ENCODE measurements at places on chromosomes 7 and 10.

- peaks cover 3% of the 10 kb centered on the region for H3K36me3 ChIP-seq
- peaks cover 10% of the 10 kb centered on the region for H3K4me1 ChIP-seq
- no peaks in the 10 kb centered on the region for H3K27me3 ChIP-seq
- H3K4me3 ChIP-seq: no peak overlapping the region
- DNase-seq: no peak
Measured at GRCh38 chr10:71795248-71795647, 21.9 kb upstream of the VSIR start.

DNA sequence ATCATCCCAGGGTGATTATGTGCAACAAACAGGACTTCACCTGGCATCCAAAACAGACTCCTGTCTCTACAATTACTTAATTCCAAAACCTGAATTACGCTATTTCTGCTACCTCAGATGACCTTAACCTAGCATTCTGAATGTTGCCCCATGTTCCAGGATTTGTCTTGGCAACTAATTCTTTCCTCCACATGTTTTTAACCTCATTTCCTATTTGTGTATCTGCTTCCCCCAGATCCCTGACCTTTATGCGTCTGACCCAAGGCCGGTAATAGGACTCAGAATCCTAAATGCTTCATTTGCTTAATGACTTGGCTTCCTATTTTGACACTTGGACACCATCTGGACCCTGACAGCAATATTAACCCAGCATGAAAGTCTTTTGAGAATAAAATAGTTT is 8.7 kb upstream of the ING3 start:
- H3K36me3 ChIP-seq: peaks cover 3% of the 10 kb centered on the region
- peaks cover 3% of the 10 kb centered on the region for H3K4me1 ChIP-seq
- H3K27ac ChIP-seq: no peak overlapping the region
- H3K4me3 ChIP-seq: no peak overlapping the region
- H3K27me3 ChIP-seq: peaks cover 14% of the 10 kb centered on the region

- no peak overlapping the region for H3K4me3 ChIP-seq
- H3K27ac ChIP-seq: no peak overlapping the region
- H3K27me3 ChIP-seq: peaks cover 13% of the 10 kb centered on the region
- DNase-seq: no peak
- no peaks in the 10 kb centered on the region for H3K4me1 ChIP-seq
- H3K36me3 ChIP-seq: no peaks in the 10 kb centered on the region
Measured at GRCh38 chr7:69564454-69565417, 33.5 kb upstream of the AUTS2 start.

- H3K36me3 ChIP-seq: no peaks in the 10 kb centered on the region
- H3K27me3 ChIP-seq: peaks cover 21% of the 10 kb centered on the region
- peak overlapping the region; percentile 81 for H3K4me3 ChIP-seq
- no peak for DNase-seq
- no peak overlapping the region for H3K27ac ChIP-seq
Measured at GRCh38 chr7:517774-518629, 1.6 kb downstream of the PDGFA start.

GRCh38 chr10:25896421-25896820 is 37.6 kb upstream of the MYO3A start:
- no peaks in the 10 kb centered on the region for H3K36me3 ChIP-seq
- H3K4me3 ChIP-seq: no peak overlapping the region
- H3K27me3 ChIP-seq: peaks cover 28% of the 10 kb centered on the region
- DNase-seq: no peak
- no peak overlapping the region for H3K27ac ChIP-seq

GRCh38 chr10:45514291-45515270 is 140.6 kb downstream of the ALOX5 start:
- peak overlapping the region; percentile 21 for H3K27ac ChIP-seq
- no peak overlapping the region for H3K4me3 ChIP-seq
- H3K36me3 ChIP-seq: peaks cover 5% of the 10 kb centered on the region
- peaks cover 23% of the 10 kb centered on the region for H3K4me1 ChIP-seq
- H3K27me3 ChIP-seq: no peaks in the 10 kb centered on the region
- no peak for DNase-seq

GRCh38 chr10:102102421-102102820 is 17.7 kb downstream of the LDB1 start:
- H3K27ac ChIP-seq: peak overlapping the region; percentile 24
- peaks cover 12% of the 10 kb centered on the region for H3K4me1 ChIP-seq
- H3K27me3 ChIP-seq: no peaks in the 10 kb centered on the region
- DNase-seq: no peak
